ENCODE measurements at places on chromosomes 7 and 10.

DNA sequence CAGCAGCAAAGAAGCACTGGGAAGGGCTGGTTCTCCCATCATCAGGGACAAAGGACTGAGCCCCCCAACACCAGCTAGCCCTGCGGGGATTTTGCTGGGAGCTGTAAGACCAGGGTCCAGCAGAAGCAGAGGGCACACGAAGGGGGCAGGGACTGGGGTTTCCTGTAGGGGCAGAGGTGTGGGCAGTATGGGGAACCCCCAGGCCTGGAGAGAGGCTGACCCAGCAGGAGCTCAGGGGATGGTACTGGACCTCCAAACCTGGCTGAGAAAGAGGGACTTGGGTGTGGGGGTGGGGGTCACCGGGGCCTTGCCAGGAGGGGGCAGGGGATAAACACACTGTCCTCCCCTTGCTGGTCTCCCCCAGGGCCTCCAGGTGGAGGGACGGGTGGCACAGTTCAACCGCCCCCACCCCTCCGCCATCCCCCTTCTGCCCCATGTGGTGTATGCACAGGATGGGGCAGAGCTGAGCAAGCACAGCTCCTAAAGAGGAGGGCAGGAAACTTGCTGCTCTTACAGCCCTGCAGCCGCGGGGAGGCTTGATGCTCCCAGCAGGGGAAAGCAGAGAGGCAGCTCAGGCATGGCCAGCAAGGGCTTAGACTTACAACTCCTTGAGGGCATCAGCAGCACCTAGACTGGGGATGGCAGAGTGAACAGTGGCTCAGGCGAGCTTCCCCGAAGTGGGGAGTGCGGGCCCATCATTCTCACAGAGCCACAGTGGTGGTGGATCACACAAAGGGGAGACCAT, 12.4 kb upstream of the RET start:
- no peak for DNase-seq

DNA sequence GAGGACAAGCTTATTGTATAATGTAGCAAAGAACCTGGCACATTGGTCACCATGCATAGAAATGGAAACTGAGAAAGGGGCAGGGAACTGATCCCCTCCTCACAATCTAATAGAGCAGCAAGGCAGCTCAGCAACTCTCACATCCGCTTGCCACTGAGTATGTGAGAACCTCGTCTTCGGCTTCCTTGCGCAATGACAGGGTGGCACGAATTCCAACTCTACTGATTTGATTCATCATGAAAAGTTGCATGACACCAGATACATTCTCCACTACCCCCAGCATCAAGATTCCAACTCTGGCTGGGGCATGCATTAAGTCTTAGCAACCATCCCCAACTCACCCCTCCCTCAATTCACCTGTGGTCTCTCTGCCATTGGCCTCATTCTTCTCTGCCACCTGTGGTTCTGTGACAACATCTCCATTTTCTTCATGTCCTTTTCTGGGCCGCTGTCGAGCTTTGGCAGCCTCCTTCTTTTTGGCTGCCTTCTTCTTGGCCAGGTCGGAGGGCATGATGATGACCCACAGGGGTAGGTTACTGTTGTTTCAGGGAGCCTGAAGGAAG, 976 bp downstream of the ABCF2 start:
- DNase-seq: no peak

- no peak for DNase-seq
These were observed 117.2 kb downstream of the CDH23 start for GRCh38 chr10:71513936-71514335.

GRCh38 chr10:79477456-79477855, 32.0 kb upstream of the ZCCHC24 start:
- DNase-seq: no peak

GRCh38 chr10:51270936-51271530, 196.7 kb downstream of the PRKG1 start:
- no peak for DNase-seq

DNA sequence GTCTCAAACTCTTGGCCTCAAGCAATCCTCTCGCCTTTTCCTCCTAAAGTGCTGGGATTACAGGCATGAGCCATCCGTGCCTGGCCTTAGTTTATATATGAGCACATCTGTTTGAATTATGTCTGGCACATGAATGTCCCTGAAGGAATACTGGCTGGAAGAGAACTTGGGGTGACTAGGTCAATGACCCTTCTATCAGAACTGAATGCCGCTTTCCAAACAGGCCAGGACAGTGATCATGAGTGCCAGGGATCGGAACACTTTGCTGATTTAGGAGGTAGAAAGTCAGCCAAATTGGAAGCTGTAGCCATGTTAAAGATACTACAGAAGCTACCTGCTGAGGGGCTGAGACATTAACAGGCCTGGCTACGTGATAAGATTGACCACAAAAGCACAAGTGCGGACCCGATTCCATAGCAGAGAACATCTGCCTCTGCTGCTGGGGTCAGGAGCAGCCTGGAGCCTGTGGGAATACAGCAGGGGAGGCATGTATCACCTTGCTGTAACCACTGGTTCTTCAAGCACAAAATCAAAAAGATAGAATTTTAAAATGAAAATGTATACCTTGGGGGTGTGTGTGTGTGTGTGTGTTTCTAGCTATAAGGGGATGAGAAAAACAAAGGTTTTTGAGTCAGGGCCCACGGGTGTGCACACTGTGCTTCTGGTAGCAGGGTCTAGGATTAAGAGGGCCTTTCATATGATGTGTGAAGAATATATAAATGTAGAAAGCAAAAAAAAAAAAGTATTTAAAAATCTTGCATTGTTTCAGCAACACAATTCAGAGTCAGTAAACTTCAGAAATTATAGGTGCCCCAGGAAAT, 293.7 kb downstream of the BBS9 start:
- no peak for DNase-seq

DNA sequence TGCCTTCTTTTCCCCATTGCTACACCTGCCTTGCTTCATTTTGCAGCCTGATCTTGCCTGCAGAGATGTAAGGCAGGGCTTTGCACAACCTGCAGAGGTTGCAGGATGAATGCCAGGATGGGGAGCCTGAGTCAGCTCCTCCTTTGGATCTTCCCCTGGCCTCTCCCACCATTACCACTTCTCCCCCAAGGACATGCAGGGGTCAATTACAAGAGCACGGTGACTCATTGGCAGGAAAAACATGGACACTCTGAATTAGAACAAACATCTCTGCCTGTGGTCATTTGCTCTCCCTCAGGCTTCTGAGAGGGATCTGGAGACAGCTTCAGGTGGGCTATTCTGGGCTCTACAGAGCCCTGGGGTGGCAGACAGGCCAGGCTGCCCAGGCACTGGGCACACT, 89.2 kb downstream of the HERPUD2 start:
- DNase-seq: no peak

GRCh38 chr10:43223056-43223455, 43.8 kb downstream of the RASGEF1A start:
- no peak for DNase-seq

GRCh38 chr10:24898501-24898900, 53.9 kb downstream of the PRTFDC1 start:
- no peak for DNase-seq

DNA sequence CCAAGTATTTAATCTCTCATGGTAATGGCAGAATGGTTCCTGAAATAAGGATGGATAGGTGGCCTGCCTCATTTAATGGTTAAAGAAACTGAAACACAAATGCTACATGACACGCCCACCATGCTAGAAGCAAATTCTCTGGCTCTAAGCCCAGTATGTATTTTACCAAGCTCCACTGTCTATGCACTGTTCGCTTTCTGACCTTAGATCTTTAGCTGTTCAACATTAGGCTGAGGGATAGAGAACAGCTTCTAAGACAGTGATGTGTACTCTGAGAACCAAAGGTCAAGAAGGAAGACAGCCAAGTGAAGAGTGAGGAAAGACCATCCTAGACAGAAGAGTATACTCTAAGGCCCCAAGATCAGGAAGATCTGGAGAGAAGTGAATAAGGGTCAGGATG, 26.6 kb downstream of the FAM3C start:
- no peak for DNase-seq

DNA sequence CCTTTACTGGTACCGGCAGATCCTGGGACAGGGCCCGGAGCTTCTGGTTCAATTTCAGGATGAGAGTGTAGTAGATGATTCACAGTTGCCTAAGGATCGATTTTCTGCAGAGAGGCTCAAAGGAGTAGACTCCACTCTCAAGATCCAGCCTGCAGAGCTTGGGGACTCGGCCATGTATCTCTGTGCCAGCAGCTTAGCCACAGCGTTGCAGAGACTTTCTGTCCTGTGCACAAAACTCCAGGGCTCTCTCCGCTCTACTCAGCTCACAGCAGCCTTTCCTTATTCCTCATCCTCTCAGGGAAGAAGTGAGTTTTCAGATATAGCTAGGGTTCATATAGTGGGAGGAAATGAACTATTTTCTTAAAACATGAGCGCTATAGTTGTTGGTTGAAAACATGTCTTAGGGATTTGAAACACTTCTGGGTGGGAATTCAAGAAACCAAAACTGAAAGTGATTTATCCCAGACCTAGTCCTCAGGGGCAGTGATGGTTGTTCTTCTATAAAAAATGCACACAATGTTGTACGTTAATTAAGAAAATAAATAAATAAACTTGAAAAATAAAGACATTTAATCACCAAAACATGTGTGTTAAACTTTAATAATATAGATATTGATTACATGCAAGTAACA, 150.2 kb upstream of the PRSS58 start:
- no peak for DNase-seq

GRCh38 chr10:45280113-45280760, 35.2 kb downstream of the OR13A1 start:
- DNase-seq: no peak

GRCh38 chr7:118590107-118590506, 365.6 kb downstream of the ANKRD7 start:
- no peak for DNase-seq

GRCh38 chr7:24981171-24981951, 1.4 kb upstream of the OSBPL3 start:
- peak; percentile 24 for DNase-seq

DNA sequence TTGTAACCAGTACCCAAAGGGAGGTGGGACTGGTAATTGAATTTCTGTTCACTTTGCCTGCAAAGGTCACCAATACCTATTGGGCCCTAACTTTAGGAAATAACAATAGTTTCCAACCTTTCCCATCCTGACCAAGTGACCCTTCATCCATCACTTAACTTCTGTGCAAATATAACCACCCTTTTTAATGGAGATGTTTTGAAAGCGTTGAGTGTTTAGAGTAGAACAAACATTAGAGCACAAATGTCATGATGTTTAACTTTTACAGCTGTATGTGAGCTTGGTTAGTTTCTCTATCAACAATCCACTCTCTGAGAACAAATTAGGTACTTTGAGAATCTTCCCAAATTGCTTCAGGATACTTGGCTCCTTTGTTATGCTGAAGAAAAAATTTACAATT, 66.4 kb downstream of the MET start:
- no peak for DNase-seq

DNA sequence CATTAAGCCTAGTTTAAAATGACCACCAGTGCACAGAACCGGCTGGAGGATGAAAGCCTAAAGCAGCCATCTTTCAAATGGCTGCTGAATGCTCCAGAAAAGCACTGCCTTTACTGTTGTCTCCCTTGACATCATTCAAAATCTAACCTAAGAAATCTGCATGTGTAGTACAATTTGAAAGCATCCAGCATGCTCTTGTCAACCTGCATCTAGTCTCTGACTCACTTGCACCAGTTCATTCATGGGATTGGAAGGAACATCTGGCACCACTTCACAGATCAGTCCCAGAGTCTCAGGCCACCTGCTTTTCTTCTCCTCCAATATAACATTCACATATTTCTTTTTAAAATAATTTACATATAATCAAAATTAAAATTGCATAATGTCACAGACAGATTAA, 76.2 kb downstream of the RNF133 start:
- no peak for DNase-seq

DNA sequence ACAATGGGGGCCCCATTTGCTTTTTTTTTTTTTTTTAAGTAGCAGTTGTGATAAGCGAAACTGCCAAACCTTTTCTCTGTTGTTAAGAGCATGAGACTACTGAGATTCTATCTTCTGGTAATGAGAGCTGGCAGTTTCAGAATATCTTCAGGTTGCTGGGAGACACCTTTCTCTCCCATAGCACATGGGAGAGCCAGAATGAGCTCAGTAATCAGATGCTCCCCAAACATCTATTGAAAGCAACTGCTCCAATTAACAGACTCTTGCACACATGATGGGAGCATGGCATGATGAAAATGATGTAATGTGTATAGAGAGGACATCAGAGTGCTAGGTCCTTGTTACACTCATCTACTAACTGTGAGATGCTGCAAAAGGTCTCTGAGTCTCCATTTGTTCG, 18.8 kb downstream of the MYO3A start:
- no peak for DNase-seq

DNA sequence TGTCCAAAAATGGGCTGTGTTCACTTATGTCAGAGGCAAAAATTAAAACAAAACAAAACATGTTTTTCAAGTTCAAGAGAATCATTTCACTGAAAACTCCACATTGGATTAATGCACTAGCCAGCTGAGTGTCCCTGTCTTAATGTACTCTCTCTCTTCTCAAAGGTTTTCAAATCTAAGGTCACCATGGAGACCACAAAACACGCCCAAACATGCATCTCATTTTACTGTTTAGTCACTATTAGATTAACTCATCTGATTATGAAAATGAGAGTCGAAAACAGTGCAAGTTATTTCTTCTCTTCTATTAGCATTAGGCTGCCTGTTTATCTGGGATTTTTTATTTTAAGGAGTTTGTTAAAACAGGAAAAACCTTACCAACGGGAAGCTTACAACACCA, 70.8 kb upstream of the ASAH2 start:
- DNase-seq: no peak

DNA sequence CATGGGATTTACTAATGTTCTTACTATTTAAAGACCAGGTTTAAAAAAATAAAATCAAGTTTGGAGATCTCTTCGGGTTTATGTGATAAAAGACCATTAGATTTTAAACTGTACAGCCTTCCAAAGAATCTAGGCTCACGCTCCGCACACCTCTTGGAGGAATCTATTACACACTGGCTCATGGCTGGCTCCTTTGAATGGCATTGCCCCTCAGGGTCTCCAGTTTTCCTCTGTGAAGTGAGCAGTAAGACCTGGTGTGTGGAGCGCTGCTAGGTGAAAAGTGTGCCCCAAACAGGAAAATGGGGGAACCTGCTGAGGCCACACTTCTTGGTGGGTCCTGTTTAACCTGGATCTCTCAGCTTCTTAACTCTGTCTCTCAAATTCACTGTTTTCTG, 142.3 kb downstream of the KAT6B start:
- DNase-seq: no peak

All from central memory CD8-positive, alpha-beta T cell (primary cell).